T-helper 17 cell (primary cell): ENCODE measurements at places on chromosomes 16 and 17. TPM values are rescaled to one million over a fixed set of nuclear protein-coding genes. Genes with fewer than 3 reads are reported as not detected.

The SMARCE1 gene
- 77.5 TPM for total RNA-seq

DNA sequence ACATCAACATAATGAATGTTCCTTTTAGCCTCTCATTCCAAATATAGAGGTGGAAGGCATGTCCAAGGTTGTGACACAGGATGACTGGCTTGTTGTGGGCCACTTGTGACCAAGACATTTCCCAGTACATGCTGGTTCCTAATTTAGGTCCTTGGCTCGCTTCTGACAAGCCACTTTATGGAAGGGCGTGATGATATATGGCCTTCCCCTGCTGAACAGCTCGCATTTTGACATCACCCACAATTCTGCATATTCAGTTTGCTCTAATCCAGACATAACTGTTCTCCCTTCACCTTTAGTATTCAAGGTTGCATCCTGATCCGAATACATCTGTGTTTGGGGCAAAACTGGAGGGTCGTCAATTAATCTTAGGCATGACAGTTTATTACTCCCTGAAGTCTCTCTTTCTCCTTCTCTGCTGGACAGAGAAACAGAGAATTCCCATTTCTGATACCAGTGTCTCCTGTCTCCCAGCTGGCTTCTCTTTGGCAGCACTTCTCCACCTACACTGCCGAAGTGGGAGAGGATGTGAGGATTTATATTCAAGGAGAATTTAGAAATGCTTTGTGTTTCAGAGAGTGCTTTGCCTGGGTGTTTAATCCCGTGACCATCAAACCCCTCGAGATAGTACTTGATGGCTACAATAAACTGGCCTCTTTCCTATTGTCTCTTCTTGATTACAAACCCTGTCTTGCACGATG, 815.5 kb upstream of the RBFOX1 start:
- no peak for DNase-seq

DNA sequence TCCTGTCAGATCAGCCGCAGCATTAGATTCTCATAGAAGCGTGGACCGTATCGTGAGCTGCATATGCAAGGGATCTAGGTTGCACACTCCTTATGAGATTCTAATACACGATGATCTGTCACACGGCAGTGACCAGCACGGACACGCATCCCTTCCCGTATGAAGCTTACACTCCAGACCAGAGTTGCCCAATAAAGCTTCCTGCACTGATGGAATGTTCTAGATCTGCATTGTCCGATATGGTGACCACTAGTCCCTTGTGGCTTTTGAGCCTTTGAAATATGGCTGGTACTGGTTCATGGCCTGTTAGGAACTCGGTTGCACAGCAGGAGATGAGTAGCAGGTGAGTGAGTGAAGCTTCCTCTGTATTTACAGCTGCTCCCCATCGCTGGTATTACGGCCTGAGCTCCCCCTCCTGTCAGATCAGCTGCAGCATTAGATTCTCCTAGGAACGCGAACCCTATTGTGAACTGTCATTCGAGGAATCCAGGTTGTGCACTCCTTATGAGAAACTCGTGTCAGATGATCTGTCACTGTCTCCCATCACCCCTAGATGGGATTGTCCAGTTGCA, 49.8 kb upstream of the ZCCHC14 start:
- no peak for DNase-seq

DNA sequence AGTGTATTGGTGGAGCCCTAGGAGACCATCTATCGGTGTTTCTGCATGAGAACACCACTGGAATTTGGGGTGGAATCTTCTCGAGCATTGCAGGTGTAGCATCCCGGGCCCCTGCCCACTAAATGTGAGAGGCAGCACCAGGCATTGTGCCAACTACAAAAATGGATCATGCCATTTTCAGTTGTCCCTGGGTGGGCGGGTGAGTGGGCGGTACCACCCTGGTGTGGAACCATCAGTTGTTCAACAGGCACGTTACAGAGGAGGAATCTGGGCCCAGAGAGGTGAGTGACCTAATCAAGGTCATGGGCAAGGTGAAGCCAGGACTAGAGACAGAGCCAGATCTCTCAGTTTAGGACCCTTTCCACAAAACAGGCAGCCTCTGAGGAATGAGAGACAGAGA, 8.8 kb downstream of the PIPOX start:
- no peak for DNase-seq

The PSMC5 gene
- 92.2 TPM for total RNA-seq

The CLEC10A gene
- total RNA-seq = 7.1 TPM

GRCh38 chr17:30340801-30341356, 7.0 kb upstream of the TMIGD1 start:
- no peak for DNase-seq

DNA sequence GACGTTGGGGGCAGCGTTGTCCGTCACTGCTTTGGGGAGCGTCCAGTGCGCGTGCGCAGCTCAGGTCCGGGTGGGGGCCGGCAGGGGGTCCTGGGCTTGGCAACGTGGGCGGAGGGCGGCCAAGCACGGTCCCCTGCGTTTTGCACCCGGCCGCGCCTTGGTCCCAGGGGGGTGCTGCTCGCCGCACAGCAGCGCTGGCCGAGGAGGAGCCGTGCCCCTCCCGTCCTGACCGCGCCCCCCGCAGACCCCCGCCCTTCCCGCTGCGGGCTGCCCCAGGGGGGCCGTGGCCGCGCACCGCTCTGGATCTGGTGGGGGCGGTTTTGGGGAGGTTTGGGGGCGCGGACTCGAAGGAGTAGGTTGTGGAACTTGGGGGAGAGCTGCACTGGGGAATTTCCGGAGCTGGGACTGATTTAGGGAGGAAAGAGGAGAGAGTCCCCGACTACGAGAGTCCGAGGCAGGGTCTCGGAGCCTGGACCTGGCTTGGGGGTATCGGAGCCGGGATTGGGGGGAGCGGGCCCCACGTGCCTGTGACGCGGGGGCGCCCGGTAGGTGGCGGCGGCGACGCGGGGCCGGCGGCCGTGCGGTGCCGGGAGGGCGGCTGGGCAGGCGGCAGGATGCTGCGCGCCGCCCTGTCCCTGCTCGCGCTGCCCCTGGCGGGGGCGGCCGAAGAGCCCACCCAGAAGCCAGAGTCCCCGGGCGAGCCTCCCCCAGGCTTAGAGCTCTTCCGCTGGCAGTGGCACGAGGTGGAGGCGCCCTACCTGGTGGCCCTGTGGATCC, at the start of gene SLC9A5:
Gene SLC9A5, plus strand, starts transcription at position 579 of the 777 bp plus-strand sequence. Its CDS starts 36 bp downstream, at position 615.
- peak; percentile 22 for DNase-seq

The NDRG4 gene
- 0.90 TPM for total RNA-seq

DNA sequence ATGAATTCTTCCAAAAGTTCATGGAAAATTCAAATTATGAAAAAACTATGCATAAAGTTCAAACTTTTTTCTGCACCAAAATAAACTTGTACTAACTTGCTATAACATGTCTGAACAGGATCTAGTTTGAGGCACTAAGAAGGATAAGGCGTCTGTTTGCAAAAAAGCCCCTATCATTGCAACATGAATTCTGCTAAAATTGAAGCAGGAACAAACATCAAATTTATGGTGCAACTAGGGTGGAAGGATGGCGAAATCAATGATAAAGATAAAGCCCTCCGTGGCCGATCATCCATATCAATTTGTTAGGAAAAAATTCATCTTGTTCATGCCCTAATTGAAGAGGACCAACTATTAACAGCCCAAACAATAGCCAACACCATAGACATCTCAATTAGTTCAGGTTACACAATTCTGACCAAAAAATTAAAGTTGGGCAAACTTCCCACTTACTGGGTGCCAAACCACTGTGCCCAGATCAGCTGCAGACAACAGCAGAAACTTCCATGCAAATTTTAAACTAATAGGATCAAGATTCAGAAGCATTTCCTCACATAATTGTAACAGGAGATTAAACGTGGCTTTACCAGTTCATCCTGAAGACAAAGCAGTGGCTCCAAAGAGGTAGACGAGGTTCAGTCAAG, 12.9 kb downstream of the IL21R start:
- DNase-seq = no peak

The TBC1D3I gene
- total RNA-seq = 0.67 TPM

The ZNF771 gene
- 1.4 TPM for total RNA-seq

DNA sequence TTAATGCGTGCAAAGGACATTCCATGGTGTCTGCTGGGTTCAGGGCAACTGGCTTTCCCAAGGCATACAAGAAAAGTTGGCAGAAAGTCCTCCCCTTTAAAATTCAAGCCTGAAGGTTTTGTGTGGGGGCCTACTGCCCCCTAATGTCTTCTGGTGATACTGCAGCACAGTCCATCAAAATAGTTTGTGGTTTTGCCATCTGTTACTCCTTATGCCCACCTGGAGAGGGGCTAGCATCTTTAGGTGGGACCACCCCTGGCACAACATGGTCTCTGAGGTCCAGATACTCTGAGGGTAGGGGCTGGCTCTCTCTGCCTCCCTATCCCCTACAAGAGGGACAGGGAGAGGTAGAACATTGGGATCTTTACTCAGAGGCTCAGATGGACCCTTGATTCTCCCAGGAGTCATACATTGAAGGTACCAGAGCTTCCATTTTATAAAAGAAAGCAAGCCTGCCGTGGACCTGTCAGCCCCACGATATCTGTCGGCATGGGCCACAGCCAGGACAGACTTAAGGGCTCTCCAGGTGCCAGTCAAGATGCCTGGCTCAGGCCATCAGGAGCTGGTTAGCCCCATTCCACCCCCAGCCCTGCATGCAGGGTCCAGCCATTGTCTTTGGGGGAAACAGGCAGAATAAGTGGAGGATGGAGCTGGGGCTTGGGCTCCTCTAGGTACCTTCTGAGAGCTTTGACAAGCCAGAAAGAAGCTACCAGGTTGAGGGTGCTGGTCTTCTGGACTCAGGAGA, 6.3 kb downstream of the ESRP2 start:
- no peak for DNase-seq

DNA sequence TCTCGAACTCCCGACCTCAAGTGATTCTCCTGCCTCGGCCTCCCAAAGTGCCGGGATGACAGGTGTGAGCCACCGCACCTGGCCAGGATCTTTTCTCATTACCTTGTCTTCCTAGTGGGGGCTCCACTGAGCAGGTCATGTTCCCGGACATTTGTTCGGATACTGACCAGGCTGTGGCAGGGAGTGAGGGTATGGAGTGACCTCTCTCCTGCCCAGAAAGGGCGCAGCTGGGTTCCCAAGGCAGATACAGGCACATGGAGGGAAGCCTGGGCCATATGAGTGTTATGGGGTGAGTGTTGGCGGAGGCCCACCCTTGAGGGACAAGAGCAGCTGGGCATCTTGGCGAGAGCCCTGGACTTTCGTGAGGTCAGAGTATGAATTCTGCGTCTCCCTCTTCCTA, 5.5 kb downstream of the SERPINF1 start:
- DNase-seq = no peak

The PRSS33 gene
- not detected for total RNA-seq

DNA sequence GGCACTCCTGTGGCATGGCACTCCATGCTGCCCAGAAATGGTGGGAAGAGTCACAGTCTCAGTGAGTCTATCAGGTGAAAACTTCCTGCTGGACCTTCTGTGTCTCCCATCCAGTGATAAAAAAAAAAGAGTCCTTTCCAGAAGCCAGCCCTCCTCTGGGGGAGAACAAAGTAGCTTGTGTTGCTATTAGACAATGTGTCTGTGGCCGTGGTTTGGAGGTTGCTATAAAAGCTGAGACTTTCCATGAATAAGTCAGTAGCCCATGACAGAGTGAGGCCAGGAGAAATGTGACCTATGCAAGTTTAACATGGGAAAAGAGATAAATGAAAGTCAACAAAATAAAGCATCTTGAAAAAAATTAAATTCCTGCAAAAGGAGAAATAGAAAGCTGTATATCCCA, 250.7 kb upstream of the MON1B start:
- no peak for DNase-seq

The MRM1 gene
- total RNA-seq = 2.6 TPM

GRCh38 chr17:35053204-35053603, 10.3 kb downstream of the RFFL start:
- no peak for DNase-seq

- no peak for DNase-seq
Observed at GRCh38 chr16:53147500-53148065, 92.8 kb downstream of the CHD9 start.

GRCh38 chr17:77203436-77203835, 62.7 kb downstream of the SEC14L1 start:
- no peak for DNase-seq

- no peak for DNase-seq
Observed at GRCh38 chr17:17765359-17766076, 71.3 kb downstream of the SREBF1 start.

The APOBR gene
- total RNA-seq = 13.6 TPM

DNA sequence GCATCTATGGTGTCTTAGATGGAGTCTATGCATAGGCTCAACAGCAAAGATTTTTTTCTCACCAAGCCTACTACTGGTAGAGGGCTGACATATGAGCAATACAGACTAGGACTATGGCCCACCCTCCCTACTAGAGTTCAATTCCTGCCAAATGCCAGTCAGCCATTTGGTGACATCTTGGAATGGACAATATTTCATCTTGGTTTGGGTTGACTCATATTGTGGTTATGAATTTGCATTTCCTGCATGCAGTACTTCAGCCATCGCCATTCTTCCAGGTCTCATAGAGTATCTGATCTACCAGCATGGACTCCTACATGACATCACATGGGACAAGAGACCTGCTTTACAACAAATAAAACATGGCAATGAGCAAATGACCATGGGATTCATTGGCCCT, 778.1 kb upstream of the SOX9 start:
- DNase-seq = no peak

- DNase-seq = peak; percentile 45
Observed at GRCh38 chr17:3965118-3965800, 1.0 kb upstream of the ATP2A3 start.

GRCh38 chr16:50267651-50268050, 1.3 kb downstream of the ADCY7 start:
- DNase-seq = no peak

The USB1 gene
- total RNA-seq = 34.1 TPM
